Activated T-helper 1 cell treated with anti-CD3 and anti-CD28 coated beads, Interleukin-2, amount 50 U/mL, for 16 hours (primary cell): ENCODE measurements at places on chromosomes 1 and 21.

GRCh38 chr1:36553591-36554322 lies 71.0 kb upstream of the CSF3R start:
- peak; percentile 48 for DNase-seq

- no peak for DNase-seq
These were observed 5.8 kb downstream of the SERINC2 start for GRCh38 chr1:31418626-31419323.

GRCh38 chr1:239826736-239827135 lies 264.9 kb upstream of the FMN2 start:
- DNase-seq = no peak

DNA sequence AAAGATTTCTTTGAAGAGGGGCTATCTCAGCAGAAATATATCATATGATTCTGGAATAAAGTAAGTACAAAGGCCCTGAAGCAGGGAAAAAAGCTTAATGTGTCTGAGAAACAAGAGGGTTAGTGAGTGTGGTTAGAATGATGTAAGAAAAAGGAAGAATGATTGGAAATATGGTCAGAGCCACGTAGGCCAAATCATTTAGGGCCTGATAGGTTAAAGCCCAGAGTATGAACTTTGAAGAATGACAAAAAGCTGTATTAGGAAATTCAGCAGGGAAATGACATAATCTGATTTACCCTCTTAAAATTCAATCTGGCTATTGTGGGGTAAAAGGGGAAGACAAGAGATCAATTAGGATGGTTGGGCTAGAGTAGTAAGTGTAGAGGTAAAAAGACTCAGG lies 69.0 kb upstream of the MUTYH start:
- no peak for DNase-seq

GRCh38 chr1:938088-938683 lies 14.5 kb downstream of the SAMD11 start:
- no peak for DNase-seq

GRCh38 chr1:164466001-164466421 lies 93.0 kb upstream of the PBX1 start:
- no peak for DNase-seq

- DNase-seq = no peak
These were observed 67.6 kb upstream of the GUCA2B start for GRCh38 chr1:42085596-42085995.

DNA sequence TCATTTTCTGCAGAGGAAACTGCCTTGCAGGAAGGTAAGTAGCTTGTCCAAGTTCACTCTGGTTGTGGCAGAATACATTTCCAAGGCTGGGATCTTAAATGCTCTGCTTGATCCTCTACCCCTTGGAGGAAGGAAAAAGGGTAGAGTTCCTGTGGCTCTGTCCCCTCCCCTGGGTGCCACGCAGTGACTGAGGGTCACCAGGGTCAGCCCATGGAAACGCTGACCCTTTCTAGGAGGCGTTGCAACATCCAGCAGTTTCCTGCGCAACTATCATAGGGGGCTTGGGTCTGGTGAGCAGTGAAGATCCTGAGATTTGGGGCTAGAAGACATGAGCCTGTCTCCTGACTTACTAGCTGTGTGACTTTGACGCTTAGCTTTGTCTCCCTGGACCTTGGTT lies 29.4 kb upstream of the EPS8L3 start:
- DNase-seq = no peak

- DNase-seq = peak; percentile 17
These were observed 717 bp downstream of the YBX1 start for GRCh38 chr1:42682739-42683531.

- peak; percentile 59 for DNase-seq
These were observed at the start of gene CHRNB2 for GRCh38 chr1:154567386-154568156. CHRNB2 (plus strand) TSS chr1:154567778; CDS start chr1:154568045, 267 bp downstream.

- DNase-seq = peak; percentile 61
These were observed 7.2 kb upstream of the SLX9 start for GRCh38 chr21:44932408-44933181.

DNA sequence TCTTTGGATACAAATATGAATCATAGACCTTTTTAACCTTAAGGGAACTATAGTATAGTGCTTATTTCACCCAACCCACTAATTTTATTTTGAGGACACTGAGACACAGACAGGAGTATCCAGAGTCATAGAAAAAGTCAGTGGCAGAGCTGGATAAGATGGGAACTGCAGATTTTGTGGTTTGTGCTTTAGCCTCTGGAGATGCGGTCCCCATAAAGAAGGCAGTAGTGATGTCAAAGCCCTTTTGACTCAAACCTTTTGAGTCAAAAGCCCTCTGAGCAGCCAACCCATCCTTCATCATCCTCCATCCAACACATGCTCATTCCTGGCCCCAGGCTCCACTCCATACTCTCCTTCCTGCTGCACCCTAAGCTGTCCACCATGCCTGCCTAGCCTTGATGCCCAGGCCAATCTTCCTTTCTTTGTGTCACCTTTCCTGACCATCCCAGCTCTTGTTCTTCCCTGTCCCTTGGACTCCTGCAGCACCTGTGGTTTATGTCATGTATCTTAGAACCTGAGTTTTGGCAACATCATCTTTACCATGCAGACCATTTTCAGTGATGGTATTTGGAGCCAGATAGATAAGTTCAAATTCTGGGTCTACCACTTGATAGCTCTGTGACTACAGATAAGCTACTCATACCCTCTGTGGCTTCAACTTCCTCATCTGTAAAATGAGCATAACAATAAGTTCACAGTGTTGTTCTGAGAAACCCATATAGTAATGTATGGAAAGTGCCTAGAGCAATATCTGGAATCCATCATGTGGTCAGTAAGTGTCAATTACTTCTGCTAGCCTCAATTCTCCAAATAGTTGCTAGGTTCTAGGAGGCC lies 20.1 kb downstream of the SLAMF1 start:
- DNase-seq = no peak

DNA sequence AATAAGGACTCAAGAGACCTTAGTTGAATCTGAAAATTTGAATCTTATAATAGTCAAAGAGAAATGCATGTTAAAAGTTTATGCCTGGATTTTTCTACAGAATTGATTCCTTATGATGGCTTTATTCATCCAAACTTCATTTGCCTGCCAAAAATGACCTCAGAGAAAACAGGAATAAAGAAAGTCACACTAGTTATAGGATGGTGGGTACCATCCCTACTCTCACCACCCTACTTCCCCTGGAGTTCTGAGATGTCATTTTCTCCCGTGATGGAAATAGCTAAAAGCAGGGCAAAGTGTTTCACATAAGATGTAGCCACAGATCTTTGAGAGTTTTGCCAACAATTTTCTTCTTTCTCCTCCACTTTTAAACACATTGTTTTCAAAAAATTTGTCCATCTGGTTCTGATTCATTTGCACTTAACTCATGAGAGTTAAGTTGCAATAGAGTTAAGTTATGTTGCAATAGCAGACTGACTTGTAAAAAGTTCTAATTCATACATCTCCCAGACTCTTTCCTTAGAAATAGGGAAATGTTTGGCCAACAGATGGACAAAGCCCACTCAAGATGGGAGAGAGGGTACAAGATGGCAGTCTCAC lies 384.6 kb downstream of the PLPP3 start:
- DNase-seq = no peak

DNA sequence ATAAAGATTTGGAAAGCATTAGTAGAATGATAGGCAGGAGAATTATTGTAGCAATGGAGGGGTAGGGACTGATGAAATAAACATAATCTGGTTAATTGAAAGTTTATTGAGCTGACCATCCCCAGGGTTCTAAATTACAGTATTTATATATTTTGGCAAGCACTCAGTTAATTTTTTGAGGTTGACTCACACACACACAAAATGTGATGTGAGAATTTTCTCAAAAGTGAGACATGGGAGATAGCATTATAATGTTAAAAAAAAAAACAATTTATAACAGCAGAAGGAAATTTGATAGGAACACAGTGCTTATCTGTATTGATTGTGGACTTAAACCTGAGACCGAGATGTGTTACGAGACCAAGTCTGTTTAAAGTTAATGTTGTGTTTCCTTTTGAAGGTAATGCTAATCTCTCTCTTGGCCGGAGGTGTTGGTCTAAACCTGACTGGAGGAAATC lies 24.6 kb downstream of the TRIM45 start:
- no peak for DNase-seq

DNA sequence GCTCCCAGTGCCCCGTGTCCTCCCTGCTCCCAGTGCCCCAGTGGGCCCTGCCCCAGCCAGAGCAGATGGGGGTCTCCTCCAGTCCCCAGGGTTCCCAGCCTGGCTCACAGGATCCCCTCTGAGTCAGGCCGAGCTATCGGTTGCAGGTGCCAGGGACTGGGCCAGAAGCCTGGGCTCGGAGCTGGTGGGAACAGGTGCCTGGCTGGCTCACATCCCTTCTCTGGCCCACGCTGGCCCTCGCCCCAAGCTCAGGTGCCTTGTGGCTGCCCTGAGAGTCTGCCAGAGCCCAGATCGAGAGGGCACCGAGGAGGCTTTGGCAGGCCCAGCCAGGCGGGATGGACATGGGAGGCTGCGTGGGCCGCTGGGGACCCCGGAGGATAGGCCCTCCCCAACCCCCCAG lies 18.9 kb downstream of the PLCH2 start:
- no peak for DNase-seq

DNA sequence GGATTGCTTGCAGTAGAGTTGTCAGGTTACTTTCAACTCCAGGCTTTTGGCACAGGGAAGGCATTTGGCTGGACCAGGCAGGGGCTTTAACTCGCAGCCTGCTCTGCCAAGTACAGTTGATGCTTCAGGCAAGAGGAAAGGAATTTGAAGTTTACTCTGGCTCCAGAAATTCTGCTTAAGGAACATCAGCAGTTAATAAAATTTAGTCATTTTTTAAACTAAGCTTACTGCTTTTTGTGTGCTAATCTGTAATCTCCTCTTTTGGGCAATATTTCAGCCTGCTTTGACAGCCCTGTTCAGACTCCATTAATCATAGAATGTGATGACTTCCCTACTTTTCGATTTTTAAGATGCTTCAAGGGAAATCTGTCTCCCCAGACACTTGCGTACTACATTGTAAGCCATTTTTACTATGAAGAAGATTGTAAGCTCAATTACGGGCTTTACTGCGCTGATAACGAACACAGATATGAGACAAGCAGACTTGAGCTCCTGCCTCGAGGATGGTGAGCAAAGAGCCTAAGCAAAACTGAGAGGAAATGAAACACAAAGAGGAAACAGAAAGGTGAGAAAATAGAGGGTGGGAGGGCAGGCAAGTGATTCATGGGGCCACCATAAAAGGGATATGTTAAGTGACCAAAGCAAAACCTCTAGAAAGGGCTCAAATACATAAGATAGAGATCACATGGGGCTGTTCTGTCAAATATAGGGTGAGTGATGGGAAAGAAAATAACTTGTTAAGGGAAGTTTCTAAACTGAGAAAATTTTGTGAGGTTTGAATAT lies 76.6 kb upstream of the VAV3 start:
- no peak for DNase-seq

DNA sequence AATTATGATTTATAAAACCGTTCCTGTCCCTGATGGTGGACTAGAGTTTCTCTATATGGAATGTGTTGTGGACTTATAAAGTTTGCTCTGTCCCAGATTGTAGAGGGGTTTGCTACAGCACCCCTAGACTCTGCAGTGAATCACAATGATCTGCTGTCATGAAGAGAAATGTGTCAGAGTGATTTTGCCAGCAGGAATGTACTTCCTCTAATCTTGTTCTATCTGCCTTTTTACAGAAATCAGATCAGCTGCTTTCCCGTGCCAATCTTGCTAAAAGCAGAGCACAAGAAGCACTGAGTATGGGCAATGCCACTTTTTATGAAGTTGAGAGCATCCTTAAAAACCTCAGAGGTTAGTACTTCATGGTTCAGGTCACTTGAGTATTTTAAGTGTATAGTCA lies 52.0 kb downstream of the LAMC2 start:
- DNase-seq = no peak

DNA sequence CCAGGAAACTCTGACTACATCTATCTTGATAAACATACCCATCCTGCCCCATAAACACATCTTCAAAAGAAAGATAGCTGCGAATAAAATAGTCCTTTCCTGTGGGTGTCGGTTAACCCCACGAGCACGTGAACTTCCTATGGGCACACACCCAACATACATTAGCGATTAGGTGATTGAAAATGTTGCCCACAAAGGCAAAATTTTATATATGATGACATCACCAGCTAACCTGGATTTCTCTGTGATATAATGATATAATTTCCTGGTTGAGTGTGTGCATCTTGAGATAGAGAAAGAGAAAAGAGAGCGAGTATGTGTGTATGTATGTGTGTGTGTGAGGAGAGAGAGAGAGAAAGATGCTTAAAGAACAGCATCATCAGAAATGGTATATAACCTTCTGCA lies 296.1 kb downstream of the PTPRC start:
- peak; percentile 6 for DNase-seq

DNA sequence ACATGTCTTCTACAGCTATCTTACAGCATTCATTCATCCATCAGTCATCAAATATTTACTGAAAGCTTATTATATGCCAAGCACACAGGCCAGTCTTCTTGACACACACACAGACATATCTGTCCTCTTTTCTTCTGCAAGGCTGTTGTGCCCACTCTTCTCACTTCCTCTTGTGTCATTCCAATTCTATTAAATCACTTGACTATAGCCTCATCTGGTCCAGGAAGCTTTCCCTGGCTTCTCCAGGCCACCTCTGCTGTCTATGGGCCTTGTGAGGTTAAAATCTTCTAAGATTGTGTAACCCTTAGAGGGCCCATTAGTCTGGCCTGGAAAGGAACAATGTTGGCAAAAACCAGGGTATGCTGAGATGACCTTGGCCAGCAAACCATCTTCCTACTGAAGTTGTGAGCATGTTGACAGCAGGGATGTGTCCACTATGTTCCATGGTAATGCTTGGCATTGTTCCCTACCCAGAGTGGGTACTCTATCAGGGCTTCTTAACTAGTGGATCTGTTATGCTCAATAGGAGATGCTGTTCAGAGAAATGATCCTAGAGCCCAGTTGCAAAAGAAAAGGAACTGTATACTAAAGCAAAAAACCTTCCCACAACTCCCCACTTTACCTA lies 5.3 kb downstream of the TRAF3IP3 start:
- DNase-seq = no peak

DNA sequence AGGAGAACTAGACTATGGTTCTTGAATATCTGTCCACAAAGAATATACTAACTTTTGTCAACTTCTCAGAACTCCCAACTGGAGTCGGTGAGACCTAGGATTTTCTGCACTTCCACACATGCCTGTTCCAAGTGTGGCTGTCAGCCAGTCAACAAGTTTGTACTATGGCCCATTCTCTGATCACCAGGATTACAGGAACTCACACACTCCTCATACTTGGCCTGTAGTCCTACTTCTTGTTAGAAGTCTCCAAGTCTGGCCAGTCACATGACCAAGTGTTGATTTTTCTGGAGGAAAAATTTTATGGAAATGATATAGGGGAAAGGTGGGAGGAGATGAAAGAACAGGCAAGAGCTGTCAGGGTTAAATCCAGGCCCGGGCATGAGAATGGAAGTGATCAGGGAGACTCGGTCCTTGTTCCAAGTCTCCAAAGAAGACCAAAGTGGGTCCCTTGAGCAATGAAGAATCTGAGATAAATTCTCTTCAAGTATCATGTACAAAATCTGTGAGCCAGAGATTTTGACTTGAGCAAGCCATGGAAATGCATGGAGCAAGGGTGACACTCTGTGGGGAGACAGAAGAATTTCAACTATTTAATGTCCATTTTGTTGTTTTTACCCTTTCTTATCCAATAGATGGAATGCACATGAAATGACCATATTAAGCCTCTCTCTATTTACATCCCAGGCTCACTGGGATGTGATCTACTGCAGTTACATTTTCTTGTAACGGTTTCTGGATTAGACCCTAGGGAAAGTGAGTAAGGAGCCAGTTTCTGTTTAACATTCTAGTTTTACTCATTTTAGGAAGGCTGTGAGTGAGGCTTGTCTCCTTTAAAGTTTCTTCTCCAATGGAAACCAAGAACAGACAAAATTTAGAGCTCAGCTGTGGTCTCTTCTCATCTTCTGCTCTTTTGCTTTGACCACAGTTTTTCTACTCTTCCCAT lies 320.9 kb downstream of the ASTN1 start:
- DNase-seq = no peak

GRCh38 chr21:17901458-17902079 lies 82.4 kb upstream of the C21orf91 start:
- DNase-seq = no peak
